ENCODE measurements at places on chromosomes 12 and 14.

- no peak for DNase-seq
These were observed 2.0 kb downstream of the SIX1 start for GRCh38 chr14:60647081-60647836.

GRCh38 chr14:70602254-70602653 is 1.8 kb upstream of the MED6 start:
- DNase-seq, result no peak

- no peak for DNase-seq
These were observed 4.2 kb downstream of the TGFB3 start for GRCh38 chr14:75977582-75977943.

GRCh38 chr12:49580572-49581535 is 12.9 kb upstream of the MCRS1 start:
- peak; percentile 62 for DNase-seq

DNA sequence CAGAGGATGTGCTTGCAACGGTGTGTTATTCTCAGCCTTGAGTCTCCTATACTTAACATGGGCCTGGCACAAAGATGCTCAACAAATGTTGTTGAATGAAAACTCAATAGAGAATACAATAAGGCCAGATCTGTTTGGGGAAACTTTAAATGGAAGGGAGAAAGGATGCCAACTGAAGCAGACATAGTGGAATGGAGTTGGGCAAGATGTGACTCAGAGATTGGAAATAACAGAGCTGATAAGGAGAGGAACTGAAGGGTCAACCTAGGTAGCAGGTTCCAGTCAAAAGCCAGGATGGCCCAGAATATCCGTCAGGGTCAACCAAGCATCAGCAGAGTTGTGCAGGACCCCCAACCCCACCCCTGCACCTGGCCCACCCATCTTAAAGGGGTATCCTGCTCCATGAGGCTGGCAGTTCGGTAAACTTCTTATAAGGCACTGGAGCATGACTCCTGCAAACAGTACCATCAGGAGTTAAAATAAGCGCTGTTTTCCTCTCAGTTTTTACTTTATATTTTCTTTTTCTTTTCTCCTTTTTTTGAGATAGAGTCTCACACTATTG is 1.1 kb upstream of the BCDIN3D start:
- DNase-seq, result no peak

DNA sequence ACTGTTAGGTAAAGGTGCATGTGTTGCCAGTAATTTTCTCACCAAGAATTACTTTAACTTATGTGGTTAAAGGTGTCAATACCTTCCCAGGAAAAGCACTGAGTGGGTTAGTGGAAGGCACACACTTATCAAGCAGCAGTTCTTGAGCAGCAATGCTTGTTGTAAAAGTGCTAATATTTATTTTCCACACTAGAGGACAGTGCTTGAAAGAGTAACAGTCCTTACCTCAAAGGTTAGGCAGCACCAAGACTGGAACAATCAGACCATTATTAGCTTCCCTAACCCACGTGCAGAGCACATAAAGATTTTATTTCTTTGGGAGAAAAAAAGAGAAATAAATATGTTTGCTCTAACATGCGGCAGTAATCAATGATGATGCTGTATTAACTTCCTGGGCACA is 48.8 kb upstream of the KRR1 start:
- DNase-seq, result no peak

DNA sequence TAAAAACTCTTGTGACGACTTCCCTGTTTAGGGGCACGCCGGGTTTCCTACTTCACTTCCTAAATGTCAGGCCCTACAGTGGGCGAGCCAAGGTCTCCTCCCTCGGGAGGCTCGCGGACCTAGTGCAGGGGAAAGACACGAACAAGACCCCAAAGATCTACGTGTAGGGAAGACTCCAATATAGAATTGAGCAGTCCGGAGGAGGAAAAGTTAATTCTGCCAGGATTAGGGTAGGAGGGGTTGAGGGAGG is 564 bp downstream of the ATXN3 start:
- DNase-seq, result peak; percentile 29

- no peak for DNase-seq
These were observed 530 bp downstream of the APAF1 start for GRCh38 chr12:98645572-98646067.

DNA sequence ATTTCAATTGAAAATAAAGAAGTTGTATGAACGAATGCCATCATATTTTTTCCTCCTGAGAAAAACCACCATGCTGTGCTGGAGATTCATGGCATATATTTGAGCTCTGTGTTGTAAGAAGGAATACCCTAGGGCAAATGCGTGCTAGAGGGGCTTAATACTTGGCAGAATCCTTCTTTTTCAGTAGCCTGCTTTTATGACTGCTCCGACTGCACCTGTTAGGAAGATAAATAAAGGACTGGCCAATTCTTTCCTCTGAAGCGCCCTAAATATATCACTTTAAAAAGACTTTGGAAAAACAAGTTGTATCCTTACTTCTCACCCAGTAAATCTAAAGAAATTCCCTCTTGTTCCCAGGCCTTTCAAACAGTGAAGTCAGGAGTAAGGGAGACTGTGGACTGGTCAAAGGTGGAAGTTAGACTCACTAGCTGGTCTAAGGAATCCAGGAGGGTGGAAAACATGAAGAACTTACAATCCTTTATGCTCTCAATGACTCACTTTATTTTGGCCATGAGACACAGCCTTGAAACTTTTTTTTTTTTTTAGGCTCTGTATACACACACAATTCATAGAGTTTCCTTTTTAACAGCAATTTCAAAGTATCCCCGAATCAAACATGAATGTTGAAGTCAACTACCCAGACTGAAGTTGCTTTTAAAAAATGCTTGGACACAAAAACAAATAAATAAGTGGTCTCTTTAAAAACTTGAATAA is 5.2 kb downstream of the MYBPC1 start:
- no peak for DNase-seq

- no peak for DNase-seq
These were observed 462.4 kb upstream of the RGS6 start for GRCh38 chr14:71469643-71470335.

- DNase-seq, result no peak
These were observed 197.1 kb downstream of the RGS6 start for GRCh38 chr14:72129291-72129690.

DNA sequence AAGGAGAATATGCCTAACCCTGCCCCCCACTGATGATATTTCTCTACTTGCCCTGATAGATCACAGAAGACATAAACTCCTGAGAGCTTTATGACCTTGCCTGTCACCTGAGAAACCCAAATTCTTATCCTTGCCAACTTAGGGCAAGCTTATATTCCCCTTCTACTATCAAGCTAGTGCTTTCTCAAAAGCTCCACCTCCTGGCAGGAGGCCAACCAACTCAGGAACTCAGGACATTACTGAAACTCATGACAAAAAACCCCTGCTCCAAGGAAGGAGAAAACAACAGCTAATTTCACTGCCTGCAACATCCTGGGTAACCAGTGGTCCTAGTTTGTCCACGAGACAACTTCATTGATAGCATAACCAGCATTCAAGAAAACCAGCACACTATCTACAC is 60.9 kb upstream of the FSCB start:
- no peak for DNase-seq

DNA sequence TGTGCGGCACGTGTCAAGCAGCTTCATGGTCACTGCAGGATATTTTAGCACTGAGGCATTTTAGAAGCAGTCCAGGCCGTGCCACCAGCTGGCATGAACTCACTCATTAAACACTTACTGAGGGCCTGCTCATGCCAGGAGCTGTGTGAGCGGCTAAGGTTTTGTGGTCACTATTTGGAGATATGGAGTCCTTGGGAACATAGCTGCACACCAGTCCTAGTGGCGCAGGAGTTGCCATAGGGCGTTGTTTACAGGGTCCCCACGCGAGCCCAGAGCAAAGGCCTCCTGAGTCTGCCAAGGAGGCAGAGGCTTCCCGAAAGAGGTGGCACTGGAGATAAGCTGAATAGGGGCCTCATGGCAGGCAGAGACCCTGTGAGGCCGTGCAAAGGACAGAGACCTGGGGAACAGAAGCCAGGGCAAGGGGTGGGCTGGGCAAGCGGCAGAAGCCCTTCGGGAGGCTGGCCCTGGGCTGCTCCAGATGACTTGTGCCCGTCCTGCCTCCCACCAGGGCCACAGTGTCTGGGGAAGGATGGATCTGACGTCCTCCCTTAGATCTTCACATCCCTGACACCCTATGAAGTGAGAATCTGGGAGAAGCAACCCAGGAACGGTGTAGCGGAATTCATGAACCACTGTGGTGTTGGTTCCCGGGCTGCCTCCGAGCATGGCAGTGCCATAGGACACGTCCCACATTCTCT is 38.9 kb downstream of the SFSWAP start:
- no peak for DNase-seq

DNA sequence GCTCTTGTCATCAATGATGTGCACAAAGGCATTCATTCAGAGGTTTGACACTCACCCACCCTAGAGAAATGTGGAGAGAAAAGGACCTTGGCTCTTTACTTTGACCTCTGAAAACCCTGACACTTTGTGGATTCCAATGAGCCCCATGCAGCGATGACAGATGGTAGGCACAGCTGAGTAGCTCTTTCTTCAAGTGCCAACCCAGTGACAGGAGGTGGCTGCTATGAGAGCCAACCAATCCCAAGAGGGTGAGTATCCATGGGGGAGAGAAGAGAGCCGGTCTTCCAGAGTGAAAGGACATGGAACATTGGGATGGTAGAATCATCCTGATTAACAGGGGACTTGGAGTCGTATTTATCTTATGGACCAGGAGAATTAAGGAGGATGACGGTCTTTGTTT is 17.8 kb downstream of the SLC8A3 start:
- no peak for DNase-seq

DNA sequence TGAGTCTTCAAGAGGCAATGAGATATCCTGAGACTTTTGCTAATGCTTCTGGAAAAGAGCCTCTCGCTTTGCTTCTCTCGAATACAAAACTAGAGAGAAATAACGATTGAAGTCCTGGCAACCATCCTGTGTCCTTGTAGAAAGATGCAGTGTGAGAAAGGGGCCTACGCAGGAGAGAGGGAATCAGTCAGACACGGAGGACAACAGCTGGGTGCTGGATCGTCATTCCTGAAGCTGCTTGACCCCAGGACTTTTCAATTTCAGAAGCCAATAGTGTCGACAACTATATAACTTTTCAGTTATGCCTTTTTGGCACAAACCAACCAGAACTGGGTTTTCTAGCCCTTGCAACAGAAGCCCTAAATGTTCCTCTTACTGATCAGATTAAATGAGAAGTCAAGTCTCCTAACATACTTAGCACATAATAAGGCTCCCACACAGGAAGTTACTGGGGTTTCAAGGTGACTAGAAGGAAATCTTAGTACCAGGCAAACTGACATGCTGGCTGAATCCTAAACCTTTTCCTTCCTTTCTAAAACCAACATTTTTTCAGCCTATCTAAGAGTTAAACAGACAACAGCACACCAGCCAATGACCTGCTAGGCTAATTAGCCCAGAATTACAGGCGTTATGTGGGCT is 755.6 kb downstream of the MED13L start:
- no peak for DNase-seq

DNA sequence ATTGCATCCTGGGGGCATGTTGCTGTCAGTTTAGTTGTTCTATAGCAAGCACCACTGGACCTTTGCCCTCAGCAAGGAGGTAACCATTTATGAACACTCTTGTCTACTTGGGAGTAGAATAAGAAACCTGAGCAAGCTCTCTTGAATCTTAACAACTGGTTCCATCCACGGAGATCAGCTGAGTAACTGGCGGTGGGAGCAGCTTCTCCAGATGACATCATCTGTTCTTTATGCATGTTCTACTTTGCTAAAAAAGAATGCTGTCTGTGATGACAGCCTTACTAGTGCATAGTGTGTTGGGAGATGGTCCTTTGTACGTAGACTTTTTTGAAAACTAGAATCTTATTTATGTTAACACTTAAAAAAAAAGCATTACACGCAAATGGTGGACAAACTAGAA is 17.7 kb downstream of the SLC4A8 start:
- no peak for DNase-seq

GRCh38 chr14:23141706-23142444 is 22.8 kb upstream of the CEBPE start:
- DNase-seq, result no peak

DNA sequence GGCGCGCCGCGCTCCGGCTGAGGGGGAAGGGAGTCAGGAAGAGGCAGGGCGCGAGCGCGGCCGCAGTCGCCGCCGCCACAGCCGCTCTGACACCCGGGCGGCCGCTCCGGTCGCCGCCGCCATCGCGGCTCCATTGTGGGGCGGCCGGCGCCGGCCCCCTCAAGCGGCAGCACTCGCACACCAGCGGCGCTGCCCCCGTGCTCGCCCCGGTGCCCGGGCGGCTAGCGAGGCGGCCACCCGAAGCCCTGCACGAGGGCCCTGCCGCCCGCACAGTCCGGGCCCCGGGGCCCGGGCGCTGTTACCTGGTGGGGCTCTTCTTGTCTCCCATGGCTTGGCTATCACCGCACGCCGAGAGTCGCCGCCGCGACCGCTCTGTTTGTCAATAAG is 202 bp downstream of the YAF2 start:
- no peak for DNase-seq

- DNase-seq, result no peak
These were observed 143.9 kb upstream of the HIF1A start for GRCh38 chr14:61551384-61551783.

DNA sequence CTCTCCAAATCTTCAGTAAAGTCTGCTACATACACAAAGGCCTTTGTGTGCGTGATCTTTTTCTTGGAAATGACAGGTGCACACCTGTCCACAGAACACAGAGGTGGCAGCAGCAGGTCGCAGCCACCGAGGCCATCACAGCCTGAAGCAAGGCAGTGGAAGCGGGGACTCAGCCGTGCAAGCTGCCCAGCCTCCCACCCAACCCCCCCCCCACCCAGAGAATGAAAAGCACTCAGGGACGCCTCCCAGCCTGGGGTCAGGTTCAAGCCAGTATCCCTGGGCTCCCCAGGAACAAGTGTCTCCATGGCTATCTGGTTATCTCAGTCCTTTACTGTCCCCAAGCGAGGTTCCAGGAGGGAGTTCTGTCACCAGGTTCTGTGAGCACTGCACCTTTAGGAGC is 31.2 kb upstream of the TSPAN9 start:
- no peak for DNase-seq

DNA sequence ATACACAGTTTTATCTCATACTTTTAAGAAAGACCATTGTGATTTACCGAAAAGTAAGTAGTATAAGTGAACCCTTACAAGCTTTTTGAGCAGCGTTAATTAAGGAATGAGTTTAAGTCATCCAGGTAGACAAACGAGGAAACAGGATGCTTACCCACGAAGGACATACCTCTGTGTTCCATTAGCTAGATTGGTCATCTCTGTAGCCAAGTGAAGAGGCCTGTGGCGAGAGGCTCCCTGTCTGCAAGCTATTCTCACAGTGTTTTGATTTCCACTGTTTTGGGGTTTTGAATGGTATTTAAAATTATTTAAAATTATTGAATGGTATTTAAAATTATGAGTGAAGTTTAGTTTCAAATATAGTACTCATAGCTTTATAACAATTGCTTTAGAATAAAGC is 342.1 kb upstream of the RGS6 start:
- DNase-seq, result no peak

DNA sequence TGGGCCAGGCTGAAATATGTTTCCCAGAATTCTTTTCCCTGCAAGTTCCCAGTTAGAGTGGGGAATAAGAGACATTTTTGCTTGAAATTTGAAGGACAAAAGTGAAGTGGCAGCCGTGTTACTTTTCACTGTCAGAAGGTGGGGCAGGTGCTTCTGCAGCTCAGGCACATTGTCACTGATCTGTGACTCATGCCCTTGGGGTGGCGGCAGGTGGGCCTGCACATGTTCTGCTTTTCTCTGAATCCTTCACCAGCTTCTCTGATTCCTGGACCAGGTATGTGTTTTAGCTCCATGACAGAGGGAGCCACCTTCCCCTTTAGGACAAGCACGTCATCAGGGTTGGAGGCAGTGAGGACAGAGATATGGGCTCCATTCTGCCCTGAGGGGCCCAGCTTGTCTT is 11.7 kb upstream of the KCNA5 start:
- no peak for DNase-seq
